Daoy (cell line): ENCODE measurements at places on chromosomes 6 and 20. TPM values are rescaled to one million over a fixed set of nuclear protein-coding genes. Genes with fewer than 3 reads are reported as not detected.

DNA sequence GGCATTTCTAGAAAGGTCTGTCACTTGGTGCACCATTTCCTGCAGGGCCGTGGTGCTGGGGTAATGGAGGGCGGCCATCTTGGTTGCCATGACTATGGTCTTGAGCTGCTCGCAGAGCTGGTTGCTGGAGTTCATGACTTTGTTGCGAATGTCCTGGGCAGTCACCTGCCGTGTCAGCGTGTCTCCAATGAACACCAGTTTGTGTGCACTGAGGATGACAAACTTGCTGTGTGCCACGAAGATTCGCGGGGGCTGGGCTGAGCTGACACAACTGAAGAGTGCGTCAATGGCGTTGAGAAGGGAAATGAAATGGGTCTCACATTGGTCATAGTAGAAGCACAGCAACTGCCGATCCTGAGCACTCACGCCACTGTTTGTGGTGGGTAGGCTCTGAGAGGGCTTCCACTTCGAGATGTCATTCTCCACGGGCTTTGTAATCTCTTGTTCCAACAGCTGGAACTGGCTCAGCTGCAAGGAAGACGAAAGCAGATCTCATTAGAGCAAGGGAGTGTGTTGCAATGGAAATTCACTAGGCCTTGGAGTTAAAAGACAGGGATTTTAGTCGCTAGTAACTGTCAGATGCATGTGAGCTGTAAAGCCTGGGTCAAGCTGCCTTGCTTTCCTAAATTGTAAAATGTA is 47.1 kb downstream of the NEDD9 start:
- no peak for DNase-seq

The CD40 gene
- total RNA-seq = 0.06 TPM in 1 of 2 replicates, not detected in the other

The PRL gene
- not detected in 2 replicates for total RNA-seq

GRCh38 chr20:50713657-50714101 is 17.7 kb upstream of the PARD6B start:
- DNase-seq = peak; percentile 28

DNA sequence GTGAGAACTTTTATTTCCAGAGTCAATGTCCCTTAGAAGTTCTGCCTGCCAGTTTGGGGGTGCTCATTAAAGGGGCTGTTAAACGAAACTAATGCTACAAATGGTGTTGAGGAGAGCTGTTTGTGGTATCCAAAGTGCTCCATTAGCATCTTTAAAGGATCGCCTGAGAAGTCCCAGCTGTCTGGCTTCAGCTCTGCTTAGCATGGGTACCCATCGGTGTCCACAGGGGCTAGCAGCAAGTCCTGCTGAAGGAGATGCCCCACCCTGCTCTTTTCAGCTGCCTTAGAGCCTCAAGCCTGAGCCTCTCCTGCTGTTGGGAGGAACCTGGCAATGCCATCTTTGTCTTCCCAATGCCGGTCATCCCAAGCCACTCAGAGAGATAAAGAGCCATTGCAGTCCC is 111.1 kb downstream of the FOXO3 start:
- DNase-seq = no peak

GRCh38 chr20:14913896-14914620 is 576.6 kb upstream of the FLRT3 start:
- no peak for DNase-seq

DNA sequence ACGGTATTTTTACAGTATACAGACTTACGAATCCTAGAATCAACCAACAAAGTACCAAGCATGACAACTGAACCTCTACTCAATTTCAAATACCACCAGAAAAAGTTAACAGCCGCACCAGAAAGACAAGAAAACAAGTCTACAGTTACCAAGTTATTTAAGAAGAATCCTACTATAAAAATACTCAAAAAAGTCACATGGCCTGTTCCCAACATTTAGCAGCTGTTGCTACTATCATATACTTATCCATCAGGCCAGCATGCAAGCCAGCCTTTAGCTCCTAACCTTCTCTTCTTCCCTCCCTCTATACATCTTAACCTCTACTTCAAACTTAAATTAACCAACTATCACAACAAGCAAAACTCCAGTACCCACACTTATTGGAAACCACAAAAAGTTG is 1.9 kb downstream of the SYNCRIP start:
- DNase-seq = no peak

- no peak for DNase-seq
Measured at GRCh38 chr20:38724626-38725147, 401 bp downstream of the SLC32A1 start.

DNA sequence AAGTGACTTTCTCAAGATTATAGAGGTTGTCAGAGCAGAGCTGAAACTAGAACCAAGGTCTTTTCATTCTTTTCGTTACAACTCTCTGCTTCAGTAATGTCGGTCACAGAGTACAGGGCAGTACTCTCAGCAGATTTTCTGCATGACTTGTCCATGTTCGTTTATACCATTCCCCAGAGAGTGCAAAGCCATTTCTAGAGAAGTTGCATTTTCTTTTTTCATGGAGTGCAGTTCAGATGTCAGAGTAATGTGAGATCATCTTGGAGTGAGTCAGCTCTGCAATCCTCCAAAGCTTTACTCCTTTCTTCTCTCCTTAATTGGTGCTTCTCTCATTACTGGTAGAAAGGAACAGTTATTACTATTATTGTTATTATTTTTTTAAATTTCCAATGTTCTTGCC is 115.6 kb upstream of the B3GAT2 start:
- peak; percentile 54 for DNase-seq

The HAO1 gene
- not detected in 2 replicates for total RNA-seq

The CLPSL1 gene
- total RNA-seq = not detected in 2 replicates

- DNase-seq = peak; percentile 4
Measured at GRCh38 chr20:32387252-32387651, 29.1 kb downstream of the ASXL1 start.

DNA sequence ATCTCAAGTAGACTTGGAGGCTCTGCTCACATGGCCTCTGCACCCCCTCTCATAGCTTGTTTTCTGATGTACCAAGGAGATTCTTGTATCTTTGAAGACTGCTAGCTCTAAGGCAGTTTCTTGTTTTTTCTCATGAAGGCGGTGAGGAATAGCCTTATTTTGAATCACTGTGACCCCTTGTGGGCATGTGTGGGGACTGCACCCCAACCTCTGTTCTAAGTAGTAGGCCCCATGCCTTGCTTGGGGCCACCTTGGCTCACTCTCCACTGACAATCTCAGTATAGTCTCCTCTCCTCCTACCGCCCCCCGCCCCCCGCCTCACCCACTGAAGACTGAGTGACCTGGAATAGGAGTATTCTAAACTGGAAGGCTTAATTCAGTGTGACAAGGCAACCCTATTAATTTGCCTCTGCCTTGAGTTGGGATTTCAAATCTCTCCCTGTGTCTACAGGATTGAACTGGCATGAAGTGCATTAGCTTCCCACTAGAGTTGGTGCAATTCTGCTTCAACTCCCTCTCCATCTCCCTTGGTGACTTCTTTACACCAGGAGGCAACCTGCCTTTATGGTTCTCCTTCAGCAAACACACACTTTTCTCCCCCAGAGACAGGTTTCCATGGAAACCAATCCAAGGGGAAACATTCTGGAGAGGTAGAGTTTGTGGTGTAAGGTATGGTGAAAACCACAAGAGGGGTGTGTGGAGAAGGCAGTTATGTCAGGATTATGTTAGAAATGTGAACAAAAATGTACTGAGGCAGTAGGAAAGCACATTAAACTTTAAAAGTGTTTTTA is 75.4 kb upstream of the ECI2 start:
- peak; percentile 59 for DNase-seq

The TSPO2 gene
- total RNA-seq = not detected in 2 replicates

DNA sequence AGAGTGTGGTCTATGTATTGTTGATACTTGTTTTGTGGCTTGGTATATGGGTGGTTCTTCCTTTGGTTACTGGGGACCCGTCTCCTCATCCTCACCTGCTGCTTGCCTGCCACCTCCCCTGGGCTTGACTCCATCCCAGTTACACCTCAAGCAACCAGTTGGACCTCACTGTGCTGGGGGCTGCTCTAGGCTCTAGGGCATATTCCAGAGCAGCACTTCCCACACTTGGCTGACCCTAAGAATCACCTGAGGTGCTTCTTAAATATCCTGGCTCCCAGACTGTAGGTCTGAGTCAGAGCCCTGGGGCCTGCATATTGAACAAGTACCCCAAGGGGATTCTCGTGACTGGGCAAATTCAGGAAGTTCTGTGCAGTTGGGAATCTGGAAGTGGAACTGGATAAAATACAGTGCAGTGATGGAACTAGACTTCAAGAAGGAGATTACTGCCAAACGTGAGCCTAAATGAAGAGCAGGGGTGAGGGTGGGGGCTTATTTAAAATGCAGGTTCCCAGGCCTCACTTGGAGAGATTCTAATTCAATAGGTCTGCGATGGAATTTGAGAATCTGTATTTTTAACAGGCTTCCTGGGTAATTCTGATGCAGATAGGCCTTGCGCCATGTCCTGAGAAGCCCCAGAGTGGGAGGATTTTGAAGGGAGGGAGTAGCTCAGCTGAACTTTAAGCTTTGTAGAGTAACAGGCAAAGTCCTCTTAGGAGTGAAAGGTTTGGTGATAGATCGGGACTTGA is 7.6 kb downstream of the SPATS1 start:
- no peak for DNase-seq

The PGC gene
- not detected in 2 replicates for total RNA-seq
